ENCODE measurements at places on chromosomes 6 and 20.

- no peak for DNase-seq
Observed at GRCh38 chr6:62803094-62803493, 408.2 kb upstream of the FKBP1C start.

DNA sequence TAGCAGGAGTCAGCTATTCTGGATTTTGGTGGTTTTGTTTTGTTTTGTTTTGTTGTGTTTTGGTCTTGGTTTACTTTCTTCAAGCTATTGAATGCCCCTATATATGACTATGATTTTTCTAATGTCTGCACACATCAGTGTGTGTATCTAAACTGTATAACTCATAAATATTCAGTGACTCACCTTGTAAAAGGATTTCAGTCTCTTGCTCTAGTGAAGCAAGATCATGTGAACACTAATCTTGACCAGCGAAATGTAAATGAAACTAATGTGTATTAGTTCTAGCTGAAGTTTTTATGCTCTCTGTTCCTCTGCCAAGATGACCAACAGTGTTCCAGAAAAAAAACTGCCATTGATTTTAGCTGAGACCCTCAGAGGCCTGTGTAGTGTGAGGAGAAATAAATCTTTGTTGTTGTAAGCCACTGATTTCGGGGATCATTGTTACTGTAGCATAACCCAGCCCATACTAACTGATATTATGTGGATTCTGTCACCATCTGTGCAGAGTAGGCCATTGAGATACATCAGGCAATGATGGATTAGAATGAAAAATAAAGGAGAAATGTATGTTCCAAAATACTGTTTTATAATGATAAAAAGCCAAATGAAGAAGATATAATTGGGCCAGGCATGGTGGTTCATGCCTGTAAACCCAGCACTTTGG is 11.5 kb upstream of the BTBD9 start:
- no peak for DNase-seq

DNA sequence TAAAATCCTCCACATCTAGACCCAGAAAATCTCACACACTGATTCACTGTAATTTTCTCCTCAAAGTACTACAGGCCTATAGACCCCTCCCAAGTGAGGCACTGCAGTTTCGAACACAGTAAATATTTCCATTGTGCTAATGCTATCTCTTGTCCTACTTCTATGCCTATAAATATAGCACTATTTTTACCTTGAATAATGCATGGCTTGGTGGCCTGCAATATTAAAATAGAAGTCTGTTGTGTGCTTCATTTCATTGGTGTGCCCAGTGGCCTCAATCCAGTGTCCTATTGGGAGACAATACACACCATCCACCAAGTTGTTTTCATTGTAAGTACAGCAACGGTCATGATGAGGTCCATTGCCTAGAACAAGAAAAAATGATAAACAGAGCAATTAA is 49.4 kb downstream of the EPM2A start:
- DNase-seq, result no peak

DNA sequence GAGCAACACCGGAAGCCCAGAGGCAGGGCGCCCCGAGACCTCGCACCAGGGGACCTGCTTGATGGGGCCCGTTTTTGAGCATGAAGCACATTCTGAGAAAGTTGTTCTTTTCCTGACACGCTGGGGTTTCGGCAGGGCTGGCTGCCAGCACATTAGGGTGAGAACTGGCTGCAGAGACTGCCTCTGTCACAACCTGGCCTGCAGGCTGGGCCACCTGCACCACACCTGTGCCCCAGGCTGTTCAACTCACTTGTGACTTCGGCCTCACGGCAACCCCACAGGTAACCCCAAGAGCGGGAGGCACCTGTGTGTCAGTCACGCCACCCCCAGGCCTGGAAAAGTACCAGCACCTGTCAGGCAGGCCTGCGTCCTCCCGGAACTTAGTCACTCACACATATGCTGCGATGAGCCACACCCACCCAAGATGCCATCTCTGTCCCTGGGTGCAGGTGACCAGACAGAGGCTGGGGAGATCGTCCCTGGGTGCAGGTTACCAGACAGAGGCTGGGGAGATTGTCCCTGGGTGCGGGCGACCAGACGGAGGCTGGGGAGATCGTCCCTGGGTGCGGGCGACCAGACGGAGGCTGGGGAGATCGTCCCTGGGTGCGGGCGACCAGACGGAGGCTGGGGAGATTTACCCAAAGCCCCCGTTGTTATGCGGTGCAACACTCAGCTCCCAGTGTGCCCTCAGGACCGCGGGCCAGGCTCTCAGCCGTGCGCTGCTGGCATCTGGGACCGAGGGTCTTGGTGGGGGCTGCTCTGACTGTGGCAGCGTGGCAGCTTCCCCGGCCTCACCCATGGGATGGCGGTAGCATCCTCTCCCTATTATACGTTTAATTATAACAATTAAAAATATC is 82.5 kb upstream of the BHLHE23 start:
- no peak for DNase-seq

- DNase-seq, result no peak
Observed at GRCh38 chr6:157432892-157433265, 51.9 kb downstream of the ZDHHC14 start.

- DNase-seq, result peak; percentile 39
Observed at GRCh38 chr6:134267917-134268361, 50.0 kb downstream of the SGK1 start.

DNA sequence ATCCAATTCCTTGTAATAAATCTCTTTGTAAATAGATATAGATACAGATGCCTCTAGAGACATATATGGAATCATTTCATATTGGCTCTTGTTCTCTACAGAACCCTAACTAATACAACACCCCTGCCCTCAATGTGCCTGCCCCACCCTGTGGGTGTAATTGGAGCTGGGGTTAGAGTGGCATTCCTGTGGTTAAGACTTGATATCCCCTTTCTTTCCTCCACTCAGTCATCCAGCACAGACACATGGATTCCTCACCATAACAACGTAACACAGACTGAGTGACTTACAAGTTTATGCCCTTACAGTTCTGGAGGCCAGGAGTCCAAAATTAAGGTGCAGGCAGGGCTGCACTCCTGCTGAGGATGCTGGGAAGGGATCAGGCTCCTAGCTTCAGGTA is 42.8 kb downstream of the C6orf118 start:
- DNase-seq, result no peak
